T-helper 1 cell (primary cell): ENCODE measurements at places on chromosomes 2 and 18.
A peak's percentile ranks its signal among the peaks of the same experiment; 100 is the strongest.

DNA sequence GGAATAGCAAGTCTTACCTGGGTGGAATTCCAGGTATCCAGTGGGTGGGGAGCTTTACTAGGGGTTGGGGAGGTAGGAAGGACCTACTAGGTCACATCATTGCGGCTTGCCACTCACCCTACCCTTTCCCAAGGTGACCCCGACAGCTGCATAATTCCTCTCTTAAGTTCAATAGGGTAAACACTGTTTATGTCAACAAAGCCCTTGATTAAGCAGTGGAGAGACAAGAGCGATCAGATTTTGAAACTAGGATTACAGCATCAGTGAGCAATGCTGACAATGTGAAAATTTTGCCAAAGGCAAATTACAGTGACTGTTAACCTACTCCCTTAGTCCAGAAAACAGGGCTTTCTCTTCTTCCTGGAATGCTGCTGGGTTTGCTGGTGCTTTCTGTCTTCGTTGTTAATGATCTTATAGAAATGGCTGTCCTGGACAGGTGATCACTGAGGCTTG lies 14.5 kb downstream of the SLC19A3 start:
- no peak for DNase-seq

GRCh38 chr2:144320491-144320890 lies 199.4 kb downstream of the ZEB2 start:
- DNase-seq: peak; percentile 30

DNA sequence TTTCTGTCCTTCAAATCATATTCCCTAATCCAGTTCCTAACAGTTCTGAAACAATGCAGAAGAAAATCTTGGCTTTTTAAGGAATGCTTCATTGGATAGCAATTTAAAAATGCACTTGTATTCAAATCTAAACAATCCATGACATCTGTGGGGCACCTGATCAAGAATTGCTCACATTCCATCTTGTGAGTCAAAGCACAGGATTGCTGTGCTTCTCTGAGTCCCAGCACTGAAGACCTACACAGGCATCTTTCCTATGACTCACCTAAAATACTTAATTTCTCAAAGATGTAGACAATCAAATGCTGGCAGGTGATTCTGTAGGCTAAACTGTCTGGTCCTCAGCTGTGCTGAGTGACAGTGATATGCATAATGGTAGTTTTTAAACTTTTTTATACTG lies 10.1 kb upstream of the ATP8B1 start:
- DNase-seq: no peak

GRCh38 chr2:148022351-148022750 lies 1.5 kb downstream of the MBD5 start:
- DNase-seq: no peak

DNA sequence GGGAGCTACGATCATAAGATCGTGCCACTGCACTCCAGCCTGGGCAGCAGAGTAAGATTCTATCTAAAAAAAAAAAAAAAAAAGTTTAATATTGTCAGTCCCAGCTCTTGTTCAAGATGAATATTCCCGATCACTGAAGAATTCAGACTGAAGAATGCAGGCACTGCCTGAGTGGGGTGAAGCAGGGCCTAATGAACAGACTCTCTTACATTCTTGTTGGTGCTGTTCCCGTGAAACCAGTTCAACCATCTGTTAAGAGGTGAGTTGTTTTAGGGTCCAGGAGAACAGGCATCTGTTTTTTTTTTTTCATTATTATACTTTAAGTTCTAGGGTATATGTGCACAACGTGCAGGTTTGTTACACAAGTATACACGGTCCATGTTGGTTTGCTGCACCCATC lies 17.1 kb upstream of the CAB39 start:
- DNase-seq: no peak

GRCh38 chr18:13136904-13137669 lies 81.5 kb upstream of the LDLRAD4 start:
- DNase-seq: no peak
